SJCRH30 (cell line): ENCODE measurements at places on chromosomes 7 and 10.

- no peak for DNase-seq
Observed at GRCh38 chr7:154867068-154867467, 135.9 kb downstream of the PAXIP1 start.

GRCh38 chr10:91864099-91864498, 45.2 kb downstream of the FGFBP3 start:
- no peak for DNase-seq

DNA sequence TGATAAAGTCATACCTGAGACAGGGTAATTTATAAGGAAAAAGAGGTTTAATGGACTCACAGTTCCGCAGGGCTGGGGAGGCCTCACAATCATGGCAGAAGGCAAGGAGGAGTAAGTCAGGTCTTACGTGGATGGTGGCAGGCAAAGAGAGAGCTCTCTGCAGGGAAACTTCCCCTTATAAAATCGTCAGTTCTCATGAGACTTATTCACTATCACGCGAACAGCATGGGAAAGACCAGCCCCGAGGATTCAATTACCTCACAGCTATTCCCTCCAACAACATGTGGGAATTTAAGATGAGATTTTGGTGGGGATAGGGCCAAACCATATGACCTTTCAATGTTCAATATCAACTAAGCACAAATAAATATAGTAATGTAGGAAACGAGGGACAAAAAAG, 559.4 kb upstream of the KCND2 start:
- DNase-seq, result no peak

GRCh38 chr10:5449227-5449626, 36.9 kb downstream of the NET1 start:
- DNase-seq, result no peak

DNA sequence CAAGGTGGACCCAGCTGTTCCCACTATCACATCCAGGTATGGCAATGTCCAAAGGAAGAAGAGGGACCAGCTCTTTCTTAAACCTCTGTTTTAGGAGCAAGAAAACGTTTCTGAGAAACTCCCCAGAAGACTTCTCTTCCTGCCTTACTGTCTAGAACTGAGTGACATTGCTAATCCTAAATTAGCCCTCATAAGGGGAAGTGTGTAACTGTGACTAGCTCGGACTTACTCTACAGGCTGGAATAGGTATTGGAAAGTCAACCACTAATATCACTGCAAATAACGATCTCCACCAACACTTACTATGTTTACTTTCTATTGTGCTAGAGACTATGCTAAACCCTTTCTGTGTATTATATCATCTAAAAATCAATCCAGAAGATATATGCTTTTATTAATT, 49.9 kb upstream of the RELN start:
- DNase-seq, result no peak
